Activated naive CD4-positive, alpha-beta T cell treated with anti-CD3 and anti-CD28 coated beads for 36 hours (primary cell): ENCODE measurements at places on chromosomes 1 and 21. TPM values are rescaled to one million over a fixed set of nuclear protein-coding genes. Genes with fewer than 3 reads are reported as not detected.

The DYNLT5 gene
- not detected for total RNA-seq

The CD34 gene
- total RNA-seq, result 0.02 TPM

GRCh38 chr1:247375747-247376146 lies 40.2 kb upstream of the NLRP3 start:
- DNase-seq, result no peak

DNA sequence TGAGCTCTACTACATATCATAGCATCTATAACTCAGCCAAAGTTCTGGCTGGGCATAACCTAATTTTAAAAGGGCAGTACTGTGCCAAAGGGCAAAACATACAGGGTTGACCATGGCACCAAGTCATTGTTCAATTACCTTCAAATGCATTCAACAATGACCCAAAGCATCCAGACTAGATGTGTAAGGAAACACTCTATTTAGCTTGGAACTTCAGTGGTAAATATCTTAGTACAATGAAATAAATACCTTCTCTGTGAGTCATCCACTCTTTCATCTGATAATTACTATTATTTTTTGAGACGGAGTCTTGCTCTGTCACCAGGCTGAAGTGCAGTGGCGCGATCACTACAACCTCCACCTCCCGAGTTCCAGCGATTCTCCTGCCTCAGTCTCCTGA lies 70.0 kb downstream of the NVL start:
- DNase-seq, result no peak

DNA sequence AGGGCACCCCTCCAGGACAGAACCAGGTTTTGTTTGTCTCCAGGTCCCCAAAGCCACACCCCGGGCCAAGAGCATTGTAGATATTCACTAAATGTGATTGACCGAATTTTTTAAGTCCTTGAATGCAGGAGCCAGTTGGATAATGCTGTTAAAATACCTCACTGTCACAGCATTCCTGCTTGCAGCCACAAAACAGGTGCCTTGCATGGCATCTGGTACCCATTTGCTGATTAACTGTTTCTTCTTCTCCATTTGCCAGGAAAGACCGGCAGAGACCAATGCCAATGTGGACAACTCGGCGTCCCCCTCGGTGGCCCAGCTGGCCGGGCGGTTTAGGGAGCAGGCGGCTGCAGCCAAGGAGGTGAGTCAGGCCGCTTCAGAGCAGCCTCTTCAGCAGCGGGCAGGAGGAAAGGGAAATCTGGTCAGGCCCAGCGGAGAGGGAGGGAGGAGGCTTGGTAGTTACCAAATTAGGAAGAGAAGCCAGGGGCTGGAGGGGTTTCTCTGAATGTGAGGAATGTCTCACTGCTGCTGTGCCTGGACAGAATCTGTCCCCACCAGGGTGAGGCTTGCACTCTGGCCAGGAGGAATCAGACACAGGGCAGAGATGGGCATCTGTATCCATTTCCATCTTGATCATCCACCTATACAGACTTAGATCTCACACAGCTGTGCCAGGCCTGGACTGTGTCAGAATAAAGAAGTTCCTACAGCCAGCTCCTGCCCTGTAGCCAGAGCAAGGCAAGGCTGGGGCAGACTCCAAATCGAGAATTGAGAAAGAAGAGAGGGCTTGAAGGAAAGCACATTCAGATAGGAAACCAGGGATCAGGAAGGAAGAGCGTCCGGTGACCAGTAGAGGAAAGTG lies 37.9 kb upstream of the MPZL1 start:
- no peak for DNase-seq

DNA sequence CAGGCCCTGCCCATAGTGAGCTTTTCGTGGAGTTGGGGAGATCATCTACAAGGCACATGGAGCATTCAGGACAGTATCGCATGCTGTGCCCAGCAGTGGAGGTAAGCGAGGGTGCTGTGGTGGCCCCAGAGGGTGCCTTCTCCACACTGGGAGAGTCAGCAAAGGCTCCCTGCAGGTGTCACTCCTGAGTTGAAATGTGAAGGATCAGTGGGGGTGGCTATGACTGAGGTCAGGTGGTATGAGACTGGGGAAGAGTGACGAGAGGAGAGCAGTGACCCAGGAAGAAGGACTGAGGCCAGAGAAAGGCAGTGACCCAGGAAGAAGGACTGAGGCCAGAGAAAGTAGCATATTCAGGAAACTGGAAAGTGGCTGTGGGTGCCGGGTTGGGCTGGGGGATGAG lies 53.0 kb downstream of the SPAG17 start:
- no peak for DNase-seq

DNA sequence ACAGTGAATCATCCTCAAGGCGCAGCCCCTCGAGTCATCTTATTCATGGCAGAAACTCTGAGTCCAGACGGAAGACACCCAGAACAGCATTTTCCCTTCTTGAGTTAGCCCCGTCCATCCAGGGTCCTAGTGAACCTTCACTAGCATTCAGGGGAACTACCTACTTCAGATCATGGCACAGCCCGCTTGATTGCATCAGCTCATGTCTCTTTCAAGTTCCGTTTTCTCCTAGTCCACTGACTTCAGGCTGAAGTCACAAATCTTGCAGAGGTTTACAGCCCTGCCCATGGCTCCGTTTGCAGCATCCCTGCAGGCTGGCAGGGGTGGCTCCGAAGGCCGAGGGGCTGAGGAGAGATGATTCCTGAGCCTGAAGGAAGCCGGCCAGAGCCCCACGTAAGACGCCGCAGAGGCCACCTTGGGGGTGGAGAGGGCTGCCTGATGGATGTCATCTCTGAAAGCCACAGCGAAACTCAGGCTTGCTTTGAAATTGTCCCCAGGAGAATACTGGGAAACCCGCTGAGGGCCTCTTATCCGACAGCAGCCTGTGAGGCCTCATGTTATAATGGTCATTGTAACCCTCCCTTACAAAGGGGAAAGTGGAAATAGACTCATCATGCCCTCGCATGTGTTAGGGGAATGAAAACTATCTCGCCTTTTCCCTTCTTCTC lies 310.2 kb upstream of the AJAP1 start:
- DNase-seq, result no peak

GRCh38 chr1:81511281-81511680 lies 289.5 kb upstream of the ADGRL2 start:
- no peak for DNase-seq
